ENCODE measurements at places on chromosomes 3 and 15. TPM values are rescaled to one million over a fixed set of nuclear protein-coding genes. Genes with fewer than 3 reads are reported as not detected.
A peak's percentile ranks its signal among the peaks of the same experiment; 100 is the strongest.

XPC gene
- total RNA-seq = 24.0 TPM

- no peak for DNase-seq
Measured at GRCh38 chr3:86815880-86816279, 175.1 kb downstream of the VGLL3 start.

DNA sequence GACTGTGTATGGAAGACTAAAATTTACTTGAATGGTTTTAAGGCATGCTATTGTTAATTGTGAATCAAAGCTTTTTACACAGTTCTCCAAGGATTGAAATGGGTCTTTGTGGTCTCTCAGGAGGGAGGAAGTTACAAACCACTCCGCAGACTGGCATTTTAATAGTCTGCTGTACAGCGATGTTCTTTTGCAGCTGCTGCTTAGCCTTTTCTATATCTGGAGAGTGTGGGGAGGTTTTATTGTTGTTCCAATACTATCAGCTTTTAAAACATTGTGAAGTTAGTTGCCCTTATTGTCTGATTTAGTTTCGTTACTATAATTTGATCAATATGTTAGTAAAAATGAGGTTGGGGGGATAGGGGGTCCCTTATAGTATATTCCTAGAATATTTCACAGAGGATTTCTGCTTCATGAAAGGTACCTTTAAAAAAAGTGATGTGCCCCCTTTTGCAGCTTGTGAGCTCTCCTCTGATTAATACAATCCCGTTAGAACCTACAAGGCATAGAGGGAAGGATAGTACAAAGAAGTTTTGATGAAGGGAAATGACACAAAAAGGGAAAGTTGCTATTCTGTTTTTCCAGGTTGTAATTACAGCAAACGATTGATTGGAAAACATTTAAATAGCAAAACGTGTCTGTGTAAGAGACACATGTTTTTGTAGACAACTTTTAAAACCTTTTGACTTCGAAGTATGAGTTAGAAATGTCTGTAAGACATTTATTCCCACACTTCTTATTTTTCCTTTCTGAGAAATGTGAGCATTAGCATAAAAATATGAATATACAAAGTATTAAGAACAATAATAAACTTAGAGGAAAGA lies 158.3 kb upstream of the CGNL1 start:
- DNase-seq = no peak

DNA sequence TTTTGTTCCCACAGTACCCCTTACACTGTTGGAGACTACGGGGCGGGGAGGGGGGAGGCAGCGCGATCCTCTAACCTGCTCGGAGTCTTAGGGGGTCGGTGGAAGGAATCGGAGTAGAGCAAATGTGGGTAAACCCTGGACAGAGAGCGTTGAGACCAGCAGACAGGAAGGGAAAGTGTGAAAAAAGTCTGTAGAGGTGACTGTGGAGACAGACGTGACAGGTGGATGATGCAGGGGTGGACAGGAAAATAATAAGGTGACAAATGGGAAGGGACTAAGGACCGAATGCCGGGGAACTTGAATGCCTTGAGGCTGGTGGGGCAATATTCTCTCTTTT lies 424 bp downstream of the EAF2 start:
- DNase-seq = no peak

AHSG gene
- not detected for total RNA-seq

- DNase-seq = no peak
Measured at GRCh38 chr3:156397534-156397933, 157.4 kb downstream of the SSR3 start.

GRCh38 chr15:68112706-68113105 lies 58.6 kb downstream of the PIAS1 start:
- DNase-seq = no peak

DNA sequence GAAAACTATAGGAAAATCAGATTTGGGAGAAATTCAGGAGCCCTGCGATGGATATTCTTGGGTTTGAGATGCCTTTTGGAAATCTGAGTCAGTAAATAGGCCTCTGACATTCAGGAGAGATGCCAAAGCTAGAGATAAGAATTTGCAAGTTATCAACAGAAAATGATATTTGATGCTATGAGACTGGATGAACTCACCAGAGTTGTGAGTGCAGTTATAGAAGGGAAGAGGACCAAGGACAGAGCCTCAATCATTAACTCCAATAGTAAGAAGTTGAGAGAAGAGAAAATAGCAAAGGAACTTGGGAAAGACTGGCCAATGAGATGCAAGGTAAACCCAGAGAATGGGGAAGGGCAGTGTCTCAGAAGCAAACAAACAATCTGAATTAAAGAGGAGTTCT lies 7.9 kb upstream of the ANO10 start:
- DNase-seq = no peak

DNA sequence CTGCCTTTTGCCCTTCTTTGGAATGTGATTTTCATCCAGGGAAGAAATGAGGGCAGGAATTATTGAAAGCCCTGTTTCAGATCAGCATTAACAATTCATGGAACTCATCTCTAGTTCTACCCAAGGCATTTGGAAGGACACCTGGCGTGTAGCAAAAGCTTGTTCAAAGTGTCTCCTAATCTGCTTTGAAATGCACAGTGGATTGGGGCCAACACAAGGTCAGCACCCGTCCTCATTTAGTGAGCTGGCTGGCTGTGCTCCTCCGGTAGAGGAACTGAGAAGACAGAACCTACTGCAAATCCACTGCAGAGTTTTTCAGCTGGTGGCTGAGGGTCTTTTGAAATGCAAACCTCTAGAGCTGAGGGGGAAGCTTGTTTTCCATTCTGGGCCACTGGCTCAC lies 141.6 kb upstream of the STT3B start:
- DNase-seq = no peak

DNA sequence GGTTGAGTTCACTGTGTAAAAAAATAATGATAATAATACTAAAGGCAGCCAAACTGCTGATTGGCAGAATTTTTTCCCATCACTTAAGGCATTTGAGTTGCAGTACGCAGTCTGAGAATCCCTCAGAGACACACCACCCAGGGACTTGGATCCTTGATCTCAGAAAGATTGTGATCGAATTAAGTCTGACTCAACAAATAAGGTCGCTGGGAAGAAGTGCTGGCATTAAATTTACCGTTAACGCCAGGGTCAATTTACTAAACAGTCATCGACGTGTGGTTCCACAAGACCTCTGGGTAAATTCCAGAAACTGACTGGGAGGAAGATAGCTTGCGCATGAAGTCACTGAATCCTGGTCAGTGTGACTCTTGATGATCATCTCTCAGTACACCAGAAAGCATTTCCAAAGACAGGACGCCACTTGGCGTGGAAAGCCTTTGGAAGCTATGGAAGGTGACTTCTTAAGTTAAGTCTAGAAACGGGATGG lies 48.3 kb upstream of the CGNL1 start:
- DNase-seq = peak; percentile 86

CEP19 gene
- 0.69 TPM for total RNA-seq

- no peak for DNase-seq
Measured at GRCh38 chr3:56747150-56747549, 54.6 kb downstream of the ARHGEF3 start.

GRCh38 chr15:76512971-76513370 lies 176.4 kb downstream of the ISL2 start:
- no peak for DNase-seq

EFCC1 gene
- total RNA-seq = 1.3 TPM

- DNase-seq = no peak
Measured at GRCh38 chr15:61200626-61201025, 28.5 kb downstream of the RORA start.

LYZL4 gene
- total RNA-seq = not detected

RETNLB gene
- total RNA-seq = not detected

DNA sequence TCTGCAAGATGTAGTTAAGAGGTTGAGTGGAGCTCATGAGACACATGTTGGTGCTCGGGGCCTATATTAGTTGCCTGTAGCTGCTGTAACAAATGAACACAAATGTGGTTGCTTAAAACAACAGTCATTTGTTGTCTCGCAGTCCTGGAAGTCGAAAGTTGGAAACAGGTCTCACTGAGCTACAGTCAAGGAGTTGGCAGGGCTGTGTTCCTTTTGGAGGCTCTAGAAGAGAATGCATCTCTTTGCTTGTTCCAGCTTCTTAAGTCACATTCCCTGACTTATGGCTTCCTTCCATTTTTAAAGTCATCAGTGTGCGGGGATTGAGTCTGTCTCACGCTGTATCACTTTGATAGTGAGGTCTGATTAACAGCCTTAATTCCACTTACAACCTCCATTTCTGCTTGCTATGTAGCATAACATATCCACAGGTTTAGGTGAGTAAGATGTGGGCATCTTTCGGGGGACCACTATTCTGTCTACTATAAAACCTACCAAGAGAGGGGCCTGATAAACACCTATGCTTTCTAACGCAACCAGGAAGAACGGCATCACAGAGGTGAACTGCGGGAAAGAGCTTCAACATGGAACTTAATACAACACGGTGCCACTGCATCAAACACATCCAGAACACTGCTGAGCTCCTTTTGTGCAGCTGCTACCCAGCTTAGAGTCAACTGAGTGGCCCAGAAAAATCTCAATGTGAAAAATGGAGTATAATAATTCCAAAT lies 119.4 kb downstream of the ATP10A start:
- no peak for DNase-seq

CPLX3 gene
- not detected for total RNA-seq

DNA sequence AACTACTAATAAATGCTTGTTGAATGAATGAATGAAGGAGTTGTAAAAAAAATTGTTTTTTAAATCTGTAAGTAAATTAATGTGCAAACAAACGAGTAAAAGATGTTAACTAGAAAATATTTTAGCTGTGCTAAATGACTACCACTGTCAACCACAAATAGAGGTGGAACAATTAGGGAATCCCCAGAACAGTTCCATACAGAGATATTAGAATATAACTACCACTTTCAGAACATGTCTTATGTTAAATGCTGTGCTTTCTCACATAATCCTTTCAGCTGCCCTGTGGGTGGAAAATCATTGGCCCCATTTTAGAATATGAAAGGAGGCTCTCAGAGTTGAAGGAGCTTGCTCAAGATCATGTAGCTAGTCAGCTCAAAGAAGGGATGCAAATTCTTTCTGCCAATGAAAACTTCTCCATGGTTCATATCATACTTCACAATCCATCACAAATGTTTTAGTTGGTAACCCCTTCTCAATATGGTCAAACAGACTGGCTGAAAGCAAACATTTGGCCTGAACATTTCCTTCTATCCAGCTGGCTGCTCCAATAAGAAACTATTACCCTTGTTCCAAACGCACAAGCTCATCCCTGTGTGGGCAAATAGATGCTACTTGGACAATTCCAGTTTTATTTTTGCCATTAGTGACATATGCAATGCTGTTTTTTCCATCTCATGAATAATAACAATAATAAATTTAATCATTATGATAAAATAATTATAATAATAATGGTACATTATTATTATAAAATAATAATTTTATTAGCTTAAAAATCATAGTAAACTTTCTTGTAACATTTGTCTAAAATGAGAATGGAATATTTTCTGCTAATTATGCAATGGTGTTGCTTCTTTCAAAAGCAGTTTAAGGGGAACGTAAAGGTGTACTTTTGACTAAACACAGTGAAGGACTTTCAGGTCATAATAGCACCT lies 290.4 kb upstream of the STT3B start:
- DNase-seq = no peak

EPHA3 gene
- 15.5 TPM for total RNA-seq

DNA sequence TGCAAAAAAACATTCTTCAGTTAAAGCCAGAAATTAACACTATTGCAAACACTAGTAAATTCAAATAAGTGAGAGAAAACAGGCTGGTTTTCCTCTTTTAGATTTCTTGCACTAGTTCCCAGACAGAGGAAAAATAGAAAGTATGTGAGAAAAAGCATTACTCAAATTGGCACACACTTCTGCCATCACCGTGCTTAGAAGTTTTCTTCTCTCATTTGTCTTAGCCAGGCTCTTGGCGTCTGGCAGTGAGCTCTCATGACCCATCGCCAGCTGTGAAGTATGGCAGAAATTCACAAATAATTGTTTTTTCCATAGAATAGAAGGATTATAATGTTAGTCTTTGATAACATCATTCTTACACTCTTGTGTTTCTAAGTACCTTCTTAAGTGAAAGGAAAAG lies 515.9 kb downstream of the GBE1 start:
- no peak for DNase-seq

GRCh38 chr15:77747175-77748077 lies 114.7 kb upstream of the LINGO1 start:
- no peak for DNase-seq

GRCh38 chr3:195853996-195854395 lies 42.3 kb upstream of the MUC4 start:
- no peak for DNase-seq

DNA sequence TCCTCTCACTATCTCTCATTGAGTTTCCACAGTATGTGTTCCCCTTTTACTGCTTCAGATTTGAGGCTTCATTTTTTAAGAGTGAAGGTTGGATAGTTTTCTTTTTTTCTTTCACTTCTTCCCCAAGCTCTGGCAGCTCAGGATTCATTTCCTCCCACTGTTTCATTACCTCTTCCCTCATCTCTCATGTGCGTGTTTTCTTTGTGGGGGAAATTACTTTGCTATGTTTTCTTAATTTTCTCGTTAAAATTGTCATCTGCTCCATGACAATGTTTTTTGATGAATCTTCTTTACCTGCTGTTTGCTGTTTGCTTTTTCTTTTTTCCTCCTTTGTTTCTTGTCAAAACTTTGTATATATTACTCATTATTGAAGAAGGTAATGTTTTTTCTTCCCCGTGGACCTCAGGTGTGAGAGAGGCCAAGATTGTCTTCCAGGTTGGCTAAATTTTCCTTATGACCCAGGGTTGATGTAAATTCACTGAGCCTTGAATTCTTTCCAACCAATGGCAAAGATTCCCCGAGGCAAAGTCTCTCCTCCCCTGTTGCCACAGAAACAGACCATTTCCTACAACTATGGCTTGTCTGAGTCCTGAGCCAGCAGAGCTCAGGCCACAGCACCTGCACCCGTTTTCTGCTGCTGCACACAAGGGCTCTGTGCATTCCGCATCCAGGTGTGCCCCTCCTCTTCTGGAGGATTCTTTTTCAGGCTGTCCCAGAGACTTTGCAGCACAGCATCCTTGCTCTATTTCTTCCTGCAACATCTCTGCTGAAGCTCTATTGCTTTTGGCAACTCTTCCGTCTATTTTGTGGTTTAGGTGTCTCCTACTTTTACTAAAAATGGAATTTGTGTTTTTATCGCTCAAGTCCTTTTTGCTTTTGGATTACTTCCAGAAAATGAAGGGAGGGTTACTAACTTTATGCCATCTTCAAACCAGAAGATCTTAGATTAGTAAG lies 66.1 kb downstream of the NOX5 start:
- DNase-seq = no peak

ACP3 gene
- total RNA-seq = 3.3 TPM

MESP2 gene
- 0.38 TPM for total RNA-seq

- DNase-seq = no peak
Measured at GRCh38 chr3:60125686-60126085, 1075.9 kb upstream of the CFAP20DC start.

DNA sequence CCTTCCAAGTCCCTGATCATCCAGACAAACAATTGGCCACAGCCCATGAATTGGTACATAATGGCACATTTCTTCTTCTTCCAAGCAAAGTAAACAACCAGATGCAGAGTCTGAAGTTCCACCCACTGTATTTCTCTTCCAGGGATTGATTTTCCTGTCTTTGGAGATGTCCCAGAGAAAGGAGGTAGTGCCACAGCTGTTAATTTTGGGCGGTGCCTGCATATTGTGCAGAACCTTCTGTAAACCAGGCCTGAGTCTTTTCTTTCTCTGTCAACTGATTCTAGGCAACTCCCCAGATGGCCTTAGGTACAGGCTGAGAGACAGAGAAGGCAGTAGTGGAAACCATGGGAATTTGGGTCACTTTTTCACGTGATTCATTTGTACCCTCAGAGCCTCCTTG lies 73.5 kb upstream of the TNIK start:
- DNase-seq = no peak

CRELD1 gene
- total RNA-seq = 22.3 TPM

GRCh38 chr3:184632551-184633236 lies 71.1 kb downstream of the EPHB3 start:
- no peak for DNase-seq
